ENCODE measurements at places on chromosomes 7 and 10.
A peak's percentile ranks its signal among the peaks of the same experiment; 100 is the strongest.

GRCh38 chr10:3415038-3415736, 242.6 kb upstream of the PITRM1 start:
- no peak for DNase-seq

- DNase-seq = no peak
These were observed 43.0 kb downstream of the UNCX start for GRCh38 chr7:1275451-1276381.

- DNase-seq = no peak
These were observed 170.4 kb upstream of the C7orf33 start for GRCh38 chr7:148419856-148420832.

GRCh38 chr10:112883360-112884178, 66.5 kb upstream of the TCF7L2 start:
- no peak for DNase-seq

GRCh38 chr7:11779864-11780674, 51.9 kb downstream of the THSD7A start:
- DNase-seq = no peak

DNA sequence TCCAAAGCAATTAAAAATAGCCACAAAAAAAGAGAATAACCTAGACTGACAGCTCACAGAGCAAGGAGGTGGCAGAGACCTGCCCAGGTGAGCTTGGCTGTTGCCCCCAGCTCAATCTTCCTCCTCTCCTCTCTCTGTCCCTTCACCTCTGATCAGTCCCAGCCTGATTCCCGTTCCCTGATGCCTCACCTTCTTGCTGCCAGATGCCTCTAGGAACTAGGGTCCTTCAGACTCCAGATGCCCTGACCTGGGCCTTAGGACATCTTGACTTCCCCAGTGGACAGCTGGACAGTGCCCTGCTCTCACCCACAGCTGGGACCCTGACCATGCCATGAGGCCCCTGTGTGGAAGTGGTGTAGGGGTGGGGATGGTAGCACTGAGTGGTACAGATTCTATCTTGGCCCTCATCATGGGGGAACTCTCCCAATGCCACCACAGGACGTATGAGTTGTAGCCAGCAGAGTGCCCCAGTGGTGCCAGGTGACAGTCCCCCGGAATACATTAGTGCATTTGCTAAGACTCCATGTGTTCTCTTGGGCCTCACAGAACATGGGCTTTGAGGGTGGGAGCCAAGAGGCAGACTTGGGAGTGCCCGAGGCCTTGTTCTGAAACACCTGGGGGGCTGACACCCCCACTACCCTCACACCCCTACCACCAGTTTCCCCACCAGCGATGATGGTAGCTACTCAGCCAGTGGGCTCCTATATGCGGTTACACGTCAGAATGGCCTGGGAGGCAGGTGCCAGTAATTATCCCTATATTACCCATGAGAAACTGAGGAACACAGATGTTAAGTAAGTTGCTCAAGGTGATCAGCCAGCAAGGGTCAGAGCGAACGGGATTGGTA, 2.0 kb downstream of the DEPP1 start:
- no peak for DNase-seq

- DNase-seq = no peak
These were observed 189.2 kb upstream of the GLI3 start for GRCh38 chr7:42426163-42426562.

- DNase-seq = no peak
These were observed 31.2 kb upstream of the IKZF1 start for GRCh38 chr7:50273301-50273700.

DNA sequence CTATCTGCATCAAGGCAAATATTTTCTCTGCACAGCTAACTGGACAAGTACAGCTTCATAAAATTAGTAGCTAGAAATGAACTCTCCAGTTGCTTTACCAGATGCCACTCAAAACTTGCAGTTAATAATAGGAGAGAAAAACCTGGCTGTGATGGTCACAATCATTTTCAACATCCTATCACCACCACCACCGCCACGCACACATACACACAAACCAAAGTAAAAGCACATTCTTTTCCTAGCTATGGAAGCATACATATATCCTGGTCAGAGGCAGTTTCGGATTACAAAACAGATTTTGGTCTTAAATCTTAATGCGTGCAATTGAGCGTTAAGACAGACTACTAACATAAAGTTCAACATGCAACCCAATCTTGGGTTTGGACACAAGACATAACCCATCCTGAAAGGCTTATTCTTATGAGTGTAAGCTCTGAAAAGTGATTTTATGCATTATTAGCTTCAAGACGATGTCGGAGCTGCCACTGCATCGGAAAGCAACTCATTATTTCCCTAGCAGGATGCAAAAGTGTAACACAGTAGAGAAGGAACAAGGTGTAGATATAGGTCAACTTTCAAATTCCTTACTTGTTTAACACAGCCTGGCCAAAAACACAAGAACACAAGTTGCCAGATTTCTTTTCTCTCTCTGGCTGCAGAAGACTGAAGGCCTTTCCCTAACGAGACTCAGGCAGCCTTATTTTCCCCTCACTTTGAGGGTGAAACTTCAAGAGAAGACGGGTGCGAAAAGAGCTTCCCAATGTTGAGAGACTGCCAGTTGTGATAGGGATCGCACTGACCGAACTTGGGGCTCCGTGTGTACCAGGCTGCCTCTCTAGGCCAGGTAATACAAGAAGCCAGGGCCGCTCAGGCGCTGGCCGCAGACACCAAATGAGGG, 1.2 kb downstream of the CACUL1 start:
- DNase-seq = no peak

DNA sequence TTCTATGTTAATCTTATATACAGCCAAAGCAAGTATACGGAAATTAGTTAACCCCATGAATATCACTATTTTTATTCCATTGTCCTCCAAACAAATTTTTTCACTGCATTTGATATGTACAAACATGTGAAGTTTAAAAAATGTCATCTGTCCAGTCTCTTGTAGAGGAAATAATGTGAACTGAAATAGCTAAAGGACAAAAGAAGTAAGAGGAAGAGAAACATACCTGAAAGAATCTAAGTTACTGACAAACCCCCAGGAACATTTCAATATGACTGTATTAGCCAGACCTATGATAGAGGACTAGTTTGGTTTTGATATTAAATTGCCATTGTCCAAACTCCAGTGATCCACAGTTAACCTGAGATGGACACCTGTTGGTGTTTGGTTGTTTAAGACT, 80.6 kb downstream of the NRCAM start:
- no peak for DNase-seq

DNA sequence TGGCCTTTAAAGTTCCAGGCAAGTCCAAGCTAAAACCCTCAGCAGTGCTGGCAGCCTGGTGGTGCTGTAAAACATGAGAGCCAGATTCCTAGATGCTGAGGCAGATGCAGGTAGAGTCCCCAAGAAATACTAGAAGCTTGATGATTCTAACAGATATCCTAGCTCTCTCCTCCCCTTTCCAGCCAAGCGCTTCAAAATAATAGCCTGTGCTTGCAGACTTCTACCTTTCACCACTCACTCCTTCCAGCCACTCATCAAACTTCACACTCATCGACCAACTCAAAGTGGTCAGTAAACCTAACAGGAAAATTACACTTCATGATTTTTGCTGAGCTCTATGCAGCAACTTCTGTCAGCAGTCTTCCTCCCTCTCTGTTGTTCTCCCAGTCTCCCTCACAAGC, 50.2 kb downstream of the LMBR1 start:
- no peak for DNase-seq

DNA sequence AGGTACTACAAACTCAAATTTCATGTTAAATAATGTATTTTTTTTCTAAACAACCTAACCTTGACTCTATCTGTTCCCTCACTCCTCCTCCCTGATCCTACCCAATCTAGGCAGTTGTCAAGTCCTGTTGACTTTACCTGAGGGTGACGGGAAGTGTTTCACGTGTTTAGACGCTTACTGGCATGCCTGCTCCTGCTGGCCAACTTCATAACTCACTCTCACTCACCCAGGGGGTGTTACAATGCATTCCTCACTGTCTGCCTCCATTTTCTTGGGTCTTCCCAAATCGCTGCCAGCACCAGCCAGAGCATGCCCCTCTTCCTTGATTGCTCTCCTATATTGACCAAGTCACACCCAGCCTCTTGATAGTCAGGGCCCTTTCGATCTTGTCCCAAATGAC, 28.3 kb downstream of the CRCP start:
- DNase-seq = no peak

DNA sequence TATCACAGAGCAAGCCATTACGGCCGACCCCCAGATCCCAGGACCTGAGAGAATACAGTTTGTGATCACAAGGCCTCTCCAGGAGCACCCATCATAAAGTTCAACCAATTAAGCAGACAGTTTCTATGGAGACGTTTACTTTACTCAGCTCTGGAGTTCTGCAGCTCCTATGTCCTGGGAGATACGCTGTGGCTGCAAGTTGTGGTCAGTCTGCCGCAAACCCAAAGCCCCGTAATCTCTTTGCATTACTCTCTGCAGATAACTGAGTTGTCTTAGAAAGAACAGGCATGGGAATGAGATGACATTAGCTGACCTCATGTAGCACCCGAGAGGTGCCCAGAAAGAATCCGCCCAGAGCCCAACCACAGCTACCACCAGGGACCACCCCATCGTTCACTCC, 305.1 kb downstream of the FGFR2 start:
- no peak for DNase-seq

GRCh38 chr7:81190997-81191768, 272.3 kb upstream of the SEMA3C start:
- no peak for DNase-seq

GRCh38 chr7:101985057-101985902, 167.9 kb downstream of the CUX1 start:
- no peak for DNase-seq

- peak; percentile 87 for DNase-seq
These were observed 62.2 kb upstream of the TARP start for GRCh38 chr7:38335492-38336147.

DNA sequence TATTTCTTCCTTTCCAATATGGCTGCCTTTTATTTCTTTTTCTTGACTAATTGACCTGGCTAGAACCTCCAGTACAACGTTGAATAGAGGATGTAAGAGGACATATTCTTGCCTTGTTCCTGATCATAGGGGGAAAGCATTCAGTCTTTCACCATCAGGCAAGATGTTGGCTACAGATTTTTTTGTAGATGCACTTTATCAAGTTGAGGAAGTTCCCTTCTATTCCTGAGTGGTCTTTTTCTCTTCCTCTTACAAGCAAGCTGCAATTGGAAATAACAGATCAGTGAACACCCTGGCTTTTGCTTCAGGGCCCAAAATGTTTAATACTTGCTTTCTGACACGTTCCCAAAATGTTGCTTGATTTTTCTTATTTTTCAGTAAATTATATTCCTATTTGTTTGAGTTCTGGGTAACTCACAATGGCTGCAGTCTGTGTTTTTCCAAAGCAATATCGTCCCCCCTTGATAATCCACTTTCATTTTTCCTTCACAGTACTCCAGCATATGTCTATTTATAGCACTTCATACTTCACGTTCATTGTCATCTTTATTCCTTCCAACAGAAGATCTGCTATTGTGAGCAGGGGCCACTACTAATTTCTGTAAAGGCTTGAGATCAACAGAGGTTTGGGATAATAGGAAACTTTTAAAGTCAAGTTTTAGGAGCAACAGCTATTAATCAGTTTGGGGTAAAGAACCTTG, 11.7 kb downstream of the CPEB3 start:
- DNase-seq = no peak

DNA sequence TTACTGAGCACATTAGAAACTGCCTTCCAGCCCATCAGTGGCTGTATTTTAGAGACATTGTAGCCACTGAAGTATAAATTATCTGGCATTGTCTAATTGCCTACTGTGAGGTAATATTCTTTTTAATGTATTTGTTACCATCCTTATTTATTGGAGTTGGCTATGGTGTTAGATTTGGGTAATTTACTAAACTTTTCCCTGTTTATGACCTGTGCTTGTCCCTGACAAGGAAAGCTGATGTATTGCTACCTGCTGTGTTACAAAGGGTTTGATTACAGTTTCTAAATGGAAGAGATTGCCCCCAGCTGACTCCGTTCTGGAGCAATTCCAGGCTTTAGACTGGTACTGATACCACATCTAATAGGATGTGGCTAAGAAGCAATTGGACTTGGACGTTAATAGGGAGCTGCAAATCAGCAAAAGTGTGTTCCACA, 12.3 kb upstream of the ASCC1 start:
- DNase-seq = no peak

GRCh38 chr10:15118615-15119014, 21.5 kb downstream of the RPP38 start:
- no peak for DNase-seq

- no peak for DNase-seq
These were observed 1.9 kb downstream of the KCTD7 start for GRCh38 chr7:66630531-66630930.

DNA sequence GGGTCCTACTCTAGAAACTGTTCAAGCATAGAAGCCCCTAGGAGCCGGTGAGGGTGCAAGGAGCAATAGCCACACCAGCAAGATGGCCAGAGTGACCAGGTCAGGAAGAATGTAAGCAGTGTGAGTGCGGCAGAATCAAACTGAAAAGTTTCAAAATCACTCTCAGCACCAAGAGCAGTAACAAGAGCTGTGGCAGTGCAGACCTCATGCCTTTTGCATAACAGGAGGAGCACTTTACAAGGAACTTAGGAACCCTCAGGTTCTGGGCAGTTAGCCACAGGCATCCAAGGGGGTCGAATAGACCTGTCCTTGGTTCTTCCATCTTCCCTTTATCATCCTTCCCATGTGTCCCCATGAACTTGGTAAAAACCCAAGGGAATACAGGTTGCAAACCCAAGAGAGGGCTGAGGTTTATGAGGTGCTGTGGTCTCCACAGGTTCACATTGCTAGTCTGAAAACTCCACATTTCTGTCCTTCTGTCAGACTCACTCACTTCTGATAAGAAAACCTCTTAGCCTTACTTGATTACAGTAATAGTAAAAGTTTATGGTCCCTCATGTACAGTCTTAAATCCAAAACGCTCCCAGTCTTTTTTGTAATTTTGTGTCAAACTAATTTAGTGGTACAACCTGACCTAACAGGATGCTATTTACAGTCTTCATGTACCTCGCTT, 78.4 kb downstream of the PON1 start:
- no peak for DNase-seq

- DNase-seq = peak; percentile 1
These were observed at the start of gene SEC31B for GRCh38 chr10:100519311-100520051. Gene SEC31B (minus strand): TSS chr10:100519861. CDS start chr10:100516952, 2,909 bp downstream.

- no peak for DNase-seq
These were observed 80.8 kb downstream of the ARHGAP22 start for GRCh38 chr10:48523820-48524758.

GRCh38 chr10:77965294-77965693, 38.7 kb upstream of the DLG5 start:
- DNase-seq = no peak

DNA sequence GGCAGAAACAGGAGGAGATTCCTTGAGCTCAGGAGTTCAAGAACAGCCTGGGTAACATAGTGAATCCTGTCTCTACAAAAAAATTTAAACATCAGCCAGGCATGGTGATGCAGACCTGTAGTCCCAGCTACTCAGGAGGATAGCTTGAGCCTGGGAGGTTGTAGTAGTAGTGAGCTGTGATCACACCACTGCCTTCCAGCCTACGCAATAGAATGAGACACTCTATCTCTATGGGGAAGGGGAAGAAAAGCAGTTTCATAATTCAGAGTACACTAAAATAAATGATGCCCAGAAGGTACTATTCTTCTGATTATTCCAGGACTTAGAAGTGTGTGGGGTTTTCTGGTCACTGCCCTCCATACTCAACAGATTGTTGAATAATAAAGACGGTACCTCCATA, 177.3 kb downstream of the KMT2E start:
- no peak for DNase-seq

Data from stimulated activated naive B cell treated with anti-CD40 and anti-IgM and Interleukin-4, amounts not matched to agents 10 μg/mL and 1 μg/mL and 100 μg/mL, for 72 hours (primary cell).